ENCODE measurements at places on chromosomes 1 and 21.

DNA sequence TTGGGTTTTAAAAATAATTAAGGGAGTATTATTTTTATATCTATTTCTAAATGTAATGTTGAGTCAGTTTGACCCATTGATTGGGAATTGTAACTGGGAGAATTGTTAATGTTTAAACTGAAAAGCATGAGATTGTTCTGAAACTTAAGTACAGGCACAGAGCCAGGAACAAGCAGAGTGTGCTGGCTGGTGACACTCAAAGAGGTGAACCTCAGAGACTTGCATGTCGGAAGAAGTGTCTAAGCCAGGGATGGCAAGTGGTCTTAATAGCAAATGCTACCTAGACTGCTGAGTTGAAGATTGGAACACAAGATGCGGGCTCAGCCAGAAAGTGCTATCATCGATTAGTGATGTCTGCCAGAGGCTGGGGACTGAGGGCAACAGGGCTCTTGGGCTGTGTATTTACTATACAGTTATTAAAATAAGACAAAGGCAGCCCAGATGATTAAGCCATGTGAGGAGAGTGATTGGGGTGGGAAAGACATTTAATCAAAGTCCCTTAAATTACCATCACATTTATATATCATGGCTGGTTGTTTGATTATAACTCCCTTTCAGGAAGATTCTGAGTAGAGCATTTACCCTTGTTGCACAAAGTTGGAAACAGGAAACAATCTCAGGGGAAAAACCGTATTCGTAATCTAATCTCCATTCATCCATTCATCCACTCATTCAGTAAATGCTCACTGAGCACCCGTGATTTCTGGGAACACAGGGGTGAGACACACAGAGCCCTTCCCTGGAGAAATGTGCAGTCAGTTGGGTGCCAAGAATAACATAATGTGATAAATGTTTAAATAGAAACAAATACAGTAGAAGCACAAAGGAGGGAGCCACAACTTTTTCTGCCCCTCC is 42.8 kb downstream of the C8A start:
- no peak for DNase-seq

GRCh38 chr1:172431721-172432192 is 11.3 kb downstream of the C1orf105 start:
- no peak for DNase-seq

DNA sequence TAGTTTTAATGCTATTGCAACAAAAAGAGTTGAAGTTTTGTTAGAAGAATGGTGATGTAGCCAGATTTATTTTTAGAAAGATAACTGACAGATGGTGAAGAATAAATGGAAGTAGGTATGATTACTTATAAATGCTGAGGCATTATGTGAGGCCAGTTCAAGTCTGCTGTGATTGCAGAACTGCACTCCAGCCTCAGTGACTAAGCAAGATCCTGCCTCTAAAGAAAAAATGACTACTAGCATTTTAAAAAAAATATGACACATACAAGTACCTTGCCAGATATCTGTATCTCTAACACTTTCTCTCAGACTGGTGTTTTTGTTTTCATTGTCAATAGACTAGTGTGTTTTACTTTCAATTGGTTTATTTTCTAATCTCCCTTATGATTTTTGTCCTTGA is 1242.4 kb upstream of the ADGRL4 start:
- DNase-seq = no peak

DNA sequence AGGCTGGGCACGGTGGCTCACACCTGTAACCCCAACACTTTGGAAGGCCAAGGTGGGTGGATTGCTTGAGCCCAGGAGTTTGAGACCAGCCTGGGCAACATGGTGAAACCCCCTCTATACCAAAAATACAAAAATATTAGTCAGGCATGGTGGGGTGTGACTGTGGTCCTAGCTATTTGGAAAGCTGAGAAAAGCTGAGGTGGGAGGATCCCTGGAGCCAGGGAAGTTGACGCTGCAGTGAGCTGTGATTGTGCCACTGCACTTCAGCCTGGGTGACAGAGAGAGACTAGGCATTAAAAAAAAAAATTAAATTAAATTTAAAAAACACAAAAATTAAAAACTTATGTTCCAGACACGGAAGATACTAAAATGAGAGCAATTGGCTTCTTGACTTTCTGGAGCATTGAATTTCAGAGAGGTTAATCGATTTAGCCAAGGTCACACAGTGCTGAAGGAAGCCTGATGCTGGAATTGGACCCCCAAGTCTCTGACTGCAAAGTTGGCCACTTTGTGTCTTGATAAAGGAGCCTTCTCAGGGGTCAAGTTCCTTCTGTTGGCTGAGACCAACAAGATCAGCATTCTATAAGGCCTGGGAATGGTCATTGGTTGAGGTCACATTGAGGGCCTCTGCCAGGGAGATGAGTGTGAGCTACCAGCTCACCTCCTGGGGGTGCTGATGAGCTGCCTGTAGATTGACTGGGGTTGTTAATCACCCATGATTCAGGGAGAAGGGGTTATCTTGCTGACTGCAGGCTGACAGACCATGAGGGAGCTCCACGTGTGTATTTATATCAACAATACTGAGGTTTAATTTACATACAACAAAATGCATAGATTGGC is 54.3 kb downstream of the RPS6KA1 start:
- no peak for DNase-seq

- DNase-seq = no peak
These were observed 28.6 kb upstream of the ZFP69B start for GRCh38 chr1:40421431-40422384.

DNA sequence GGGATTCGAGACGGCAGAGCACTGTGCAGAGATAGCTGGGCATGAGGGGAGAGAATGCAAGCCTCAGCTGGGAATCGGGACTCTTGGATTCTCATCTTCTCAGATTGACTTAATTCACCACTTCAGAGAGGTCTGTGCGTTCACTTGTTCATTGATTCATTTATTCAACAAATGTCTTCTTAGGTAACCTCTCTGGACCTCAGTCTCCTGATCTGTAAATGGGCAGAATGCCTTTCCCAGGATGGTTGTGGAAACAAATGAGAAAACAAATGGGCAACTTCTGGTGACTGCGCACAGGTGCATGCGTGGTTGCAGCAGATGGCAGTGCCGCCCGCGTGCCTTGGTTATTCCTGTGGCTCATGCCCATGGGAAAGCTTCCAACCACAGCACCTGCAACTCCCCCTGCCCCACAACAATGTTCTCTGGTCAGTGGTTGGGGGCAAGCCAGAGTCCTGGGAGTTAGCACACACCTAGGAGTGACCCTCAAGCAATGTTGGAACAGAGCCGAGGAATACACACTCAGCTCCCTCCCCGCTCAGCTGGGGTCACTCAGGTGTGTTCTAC is 110.1 kb upstream of the RUNX3 start:
- no peak for DNase-seq

- DNase-seq = no peak
These were observed 98.4 kb downstream of the MAGI3 start for GRCh38 chr1:113488576-113489177.

DNA sequence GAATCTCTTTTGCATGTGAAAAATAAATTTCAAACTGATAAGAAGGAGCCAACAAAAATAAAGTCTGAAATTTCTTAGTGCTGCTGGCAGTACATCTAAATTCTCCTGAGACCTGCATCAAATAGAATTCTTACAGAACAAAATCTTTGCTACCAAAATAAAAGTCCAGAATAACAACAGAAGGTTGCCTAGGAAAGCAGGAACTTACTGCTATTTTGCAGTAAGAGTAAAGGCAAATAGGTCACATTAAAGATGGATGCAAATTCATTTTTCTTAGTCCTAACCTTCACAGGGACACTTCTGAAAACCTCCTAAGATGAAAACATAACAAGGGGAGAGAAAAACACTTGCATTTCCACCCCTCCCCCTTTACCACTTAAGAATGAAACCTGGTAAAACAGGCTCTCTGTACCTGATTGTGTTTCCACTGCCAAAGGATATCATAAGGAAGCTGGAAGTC is 59.0 kb downstream of the RUSC1 start:
- DNase-seq = no peak

DNA sequence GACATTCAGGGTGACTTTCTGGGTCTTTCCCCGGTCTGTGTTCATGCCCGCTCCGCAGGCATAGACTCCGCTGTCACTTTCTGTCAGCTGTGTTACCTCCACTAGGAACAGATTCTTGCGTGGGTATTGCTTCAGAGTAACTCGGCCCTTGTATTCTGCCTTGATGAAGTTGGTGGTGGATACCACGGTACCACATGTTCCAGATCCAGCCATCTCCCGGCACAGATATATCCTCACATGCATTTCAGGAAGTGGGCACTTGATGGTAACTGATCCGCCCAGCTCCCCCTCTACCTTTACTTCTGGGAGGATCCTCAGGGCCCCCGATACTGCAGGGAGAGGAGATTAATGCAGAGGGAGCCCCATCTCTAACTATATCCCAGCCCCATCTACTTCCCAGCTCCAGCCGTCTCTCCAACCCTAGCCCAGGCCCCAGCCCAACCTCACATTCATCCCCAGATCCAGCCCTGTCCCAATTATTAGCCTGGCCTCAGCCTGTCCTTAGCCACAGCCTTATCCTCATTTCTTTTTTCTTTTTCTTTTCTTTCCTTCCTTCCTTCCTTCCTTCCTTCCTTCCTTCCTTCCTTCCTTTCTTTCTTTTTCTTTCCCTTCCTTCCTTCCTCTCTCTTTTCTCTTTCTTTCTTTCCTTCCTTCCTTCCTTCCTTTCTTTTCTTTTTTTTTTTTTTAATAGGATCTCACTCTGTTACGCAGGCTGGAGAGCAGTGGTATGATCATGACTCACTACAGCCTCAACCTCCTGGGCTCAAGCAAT is 7.8 kb downstream of the FCMR start:
- no peak for DNase-seq

GRCh38 chr21:20538039-20538658 is 460.1 kb upstream of the NCAM2 start:
- DNase-seq = no peak

- no peak for DNase-seq
These were observed 42.7 kb upstream of the LDLRAP1 start for GRCh38 chr1:25500694-25501093.

DNA sequence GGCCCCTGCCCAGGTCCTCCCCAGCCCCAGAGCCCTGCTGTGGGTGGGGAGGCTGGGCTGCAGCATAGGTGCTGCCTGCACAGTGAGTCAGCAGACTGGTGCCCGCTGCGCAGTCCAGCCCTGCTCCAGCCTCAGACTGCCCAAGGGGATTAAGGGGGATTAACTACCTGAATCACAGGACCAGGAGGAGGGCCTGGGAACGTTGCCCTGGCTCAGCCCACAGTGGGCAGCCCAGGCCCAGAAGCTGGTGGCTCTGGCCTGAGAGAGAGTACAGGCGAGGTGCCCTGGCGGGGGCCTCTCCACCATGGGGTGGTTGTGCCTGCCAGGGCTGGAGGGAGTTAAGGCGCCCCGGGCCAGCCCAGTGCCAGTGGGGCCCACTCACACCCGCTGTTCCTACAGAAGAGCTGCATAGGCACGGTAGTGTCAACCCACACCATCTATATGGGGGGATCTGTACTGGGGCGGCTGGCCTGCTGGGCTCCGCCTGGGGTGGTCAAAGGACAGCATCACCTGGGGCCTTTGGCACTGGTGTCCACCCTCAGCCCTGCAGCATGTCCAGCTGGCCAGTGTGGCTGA is 2.3 kb downstream of the OBSCN start:
- peak; percentile 82 for DNase-seq

DNA sequence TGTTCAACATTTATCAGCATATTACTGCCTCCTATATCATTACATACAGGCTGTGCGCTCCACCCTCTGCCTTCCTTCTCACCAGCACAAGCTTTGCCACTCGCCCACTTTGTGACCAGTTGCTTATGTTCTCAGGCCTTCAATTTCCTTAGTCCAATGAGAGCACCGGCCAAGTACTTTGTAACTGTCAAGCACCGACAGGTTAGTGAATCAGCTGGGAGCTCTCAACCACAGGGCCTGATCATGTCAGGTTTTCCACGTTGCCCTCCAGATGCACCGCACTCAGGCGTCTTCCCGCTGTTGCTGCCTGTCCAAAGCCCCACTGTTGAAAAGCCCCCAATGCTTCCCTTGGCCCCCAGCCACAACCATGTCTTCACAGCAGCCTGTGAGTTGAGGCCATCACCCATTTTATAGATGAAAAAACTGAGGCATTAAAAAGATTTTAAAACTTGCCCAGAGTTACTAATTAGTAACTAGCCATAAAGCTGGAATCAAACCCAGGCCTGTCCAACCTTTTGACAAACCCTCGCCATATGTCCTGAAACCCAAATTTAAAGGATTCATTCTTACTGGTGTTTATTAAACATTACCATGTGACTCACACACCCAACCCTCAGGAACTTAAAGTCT is 3.4 kb upstream of the KCNN3 start:
- no peak for DNase-seq

Data from psoas muscle (tissue), 8 donors.